ENCODE measurements at places on chromosomes 11 and 22.

DNA sequence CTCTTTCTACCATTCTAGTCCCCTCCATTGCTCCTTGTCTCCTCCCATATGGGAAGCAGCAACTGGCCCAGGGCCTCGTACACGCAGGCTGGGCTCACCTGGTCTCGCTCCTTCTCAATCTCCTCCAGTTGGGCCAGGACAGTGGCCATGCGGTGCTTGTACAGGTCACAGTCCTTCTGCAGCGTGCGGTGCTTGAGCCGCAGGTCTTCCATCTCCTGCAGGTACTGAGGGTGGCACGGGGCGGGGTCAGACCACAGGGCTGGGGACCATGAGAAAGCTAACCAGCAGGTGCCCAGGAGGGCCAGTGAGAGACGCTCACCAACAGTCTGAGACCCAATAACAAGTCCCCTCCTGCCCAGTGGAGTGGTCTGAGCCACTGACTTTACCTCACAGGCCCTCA lies 11.5 kb downstream of the CARD10 start:
- no peak for DNase-seq

GRCh38 chr11:111932611-111932950 lies 4.6 kb upstream of the DIXDC1 start:
- no peak for DNase-seq

GRCh38 chr11:11095831-11096723 lies 238.2 kb upstream of the ZBED5 start:
- DNase-seq: no peak

DNA sequence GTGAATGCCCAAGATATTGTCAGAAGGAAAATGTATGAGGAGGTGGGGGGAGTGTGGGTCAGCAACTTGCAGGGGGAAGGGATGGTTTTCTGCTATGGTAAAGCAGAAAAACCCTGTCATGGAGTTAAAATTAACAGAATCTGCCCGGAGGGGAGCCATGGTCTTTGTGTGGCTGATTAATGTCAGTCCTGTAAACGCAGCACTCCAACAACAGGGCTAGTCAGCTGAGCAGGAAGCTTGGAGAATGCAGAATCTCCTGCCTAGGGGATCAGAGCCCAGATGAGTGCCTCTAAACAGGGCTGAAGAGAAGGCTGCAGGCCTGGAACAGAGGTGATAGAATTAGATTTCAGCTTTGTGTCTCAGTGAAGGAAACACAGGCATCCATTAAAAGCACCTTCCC lies 140.9 kb upstream of the MTNR1B start:
- DNase-seq: no peak

- DNase-seq: no peak
Measured at GRCh38 chr22:37519268-37520195, at the start of gene CARD10. CARD10 (minus strand) TSS chr22:37519415; CDS start chr22:37519200, 215 bp downstream.

DNA sequence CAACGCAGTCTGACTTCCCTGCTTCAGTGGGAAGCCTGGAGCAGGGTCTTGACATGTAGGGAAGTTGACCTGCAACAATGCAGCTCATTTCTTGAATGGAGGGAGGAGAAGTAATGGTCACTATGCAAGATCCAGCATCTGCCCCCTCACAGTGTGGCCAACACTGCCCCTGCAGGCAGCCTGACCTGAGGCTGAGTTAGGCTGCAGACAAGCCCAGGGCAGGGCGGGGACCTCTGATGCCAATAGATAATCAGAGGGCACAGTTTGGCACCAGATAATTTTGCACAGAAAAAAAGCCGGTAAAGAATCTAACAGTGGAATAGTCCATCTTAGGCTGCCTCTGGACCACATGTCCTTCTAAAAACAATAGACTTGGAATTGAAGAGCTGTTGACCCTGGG lies 182.3 kb downstream of the DSCAML1 start:
- no peak for DNase-seq

DNA sequence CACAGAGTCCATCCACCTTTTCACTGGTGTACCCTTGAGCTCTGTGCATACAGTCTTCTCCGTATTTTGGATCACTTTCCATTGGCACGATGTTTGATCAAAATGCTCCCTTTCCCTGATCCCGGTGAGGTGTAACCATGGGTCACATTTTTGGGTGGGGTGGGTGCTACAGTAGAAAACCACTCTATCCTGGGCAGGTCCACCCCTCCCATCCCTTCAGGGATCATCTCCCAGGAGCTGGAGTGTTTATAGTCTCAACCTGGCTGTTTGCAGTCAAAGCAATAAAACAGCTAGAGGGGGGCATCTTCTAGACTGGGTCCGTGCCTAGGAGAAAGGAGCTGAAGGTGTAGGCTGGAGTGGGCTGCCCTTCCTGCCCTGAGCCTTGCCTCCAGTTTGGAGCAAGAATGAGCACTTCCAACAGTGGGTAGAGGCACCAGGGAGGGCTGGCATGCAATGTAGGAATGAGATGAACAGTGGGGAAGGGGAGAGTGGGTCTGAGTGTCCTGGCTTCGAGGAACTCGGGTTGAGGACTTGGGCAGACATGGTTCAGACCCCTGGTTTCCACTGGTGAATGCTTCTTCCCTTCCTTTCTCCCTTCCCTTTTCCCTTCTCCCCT lies 38.8 kb downstream of the RNF141 start:
- no peak for DNase-seq

- no peak for DNase-seq
Measured at GRCh38 chr11:80104191-80104590, 663.4 kb upstream of the TENM4 start.

DNA sequence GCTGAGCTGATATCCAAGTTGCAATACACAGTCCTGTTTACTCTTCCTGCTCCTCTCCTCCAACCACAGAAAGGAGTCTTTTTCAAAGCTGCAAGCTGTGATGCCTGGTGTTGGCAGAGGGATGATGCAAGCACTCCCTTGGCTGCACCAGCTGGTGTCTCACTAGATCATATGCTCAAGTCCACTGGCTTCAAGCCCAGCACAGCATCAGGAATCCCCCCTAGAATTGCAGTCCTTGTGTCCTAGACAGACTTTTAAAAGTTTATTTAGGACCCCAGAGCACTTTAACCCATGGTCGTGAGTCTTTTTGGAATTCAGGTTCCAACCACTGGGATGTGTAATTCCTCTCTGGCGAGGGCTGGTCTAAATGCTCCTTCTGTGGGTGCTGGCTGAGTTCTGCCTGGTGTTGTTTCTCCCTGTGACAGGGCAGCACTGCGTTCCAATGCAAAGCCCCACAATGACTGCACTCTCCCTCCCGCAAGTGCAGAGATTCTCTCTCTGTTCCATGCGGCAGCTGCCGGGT lies 1.9 kb upstream of the HEPN1 start:
- peak; percentile 64 for DNase-seq

GRCh38 chr11:66902486-66903177 lies 45.8 kb downstream of the LRFN4 start:
- peak; percentile 62 for DNase-seq

- no peak for DNase-seq
Measured at GRCh38 chr22:47051441-47052071, 289.1 kb downstream of the TBC1D22A start.

GRCh38 chr11:32870676-32871075 lies 21.9 kb upstream of the QSER1 start:
- no peak for DNase-seq

DNA sequence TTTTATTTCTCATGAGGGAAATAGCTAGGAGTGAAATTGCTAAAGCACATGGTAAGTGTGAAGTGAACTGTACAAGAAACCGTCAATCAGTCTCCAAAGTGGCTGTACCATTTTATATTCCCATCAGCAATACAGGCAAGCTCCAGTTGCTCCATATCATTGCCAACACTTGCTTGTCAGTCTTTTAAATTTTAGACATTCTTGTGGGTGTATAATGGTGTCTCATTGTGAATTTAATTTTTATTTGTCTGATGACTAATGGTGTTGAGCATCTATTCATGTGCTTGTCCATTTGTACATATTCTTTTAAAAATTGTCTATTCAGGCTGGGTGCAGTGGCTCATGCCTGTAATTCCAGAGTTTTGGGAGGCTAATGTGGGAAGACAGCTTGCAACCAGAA lies 34.1 kb upstream of the SMCO4 start:
- DNase-seq: no peak

DNA sequence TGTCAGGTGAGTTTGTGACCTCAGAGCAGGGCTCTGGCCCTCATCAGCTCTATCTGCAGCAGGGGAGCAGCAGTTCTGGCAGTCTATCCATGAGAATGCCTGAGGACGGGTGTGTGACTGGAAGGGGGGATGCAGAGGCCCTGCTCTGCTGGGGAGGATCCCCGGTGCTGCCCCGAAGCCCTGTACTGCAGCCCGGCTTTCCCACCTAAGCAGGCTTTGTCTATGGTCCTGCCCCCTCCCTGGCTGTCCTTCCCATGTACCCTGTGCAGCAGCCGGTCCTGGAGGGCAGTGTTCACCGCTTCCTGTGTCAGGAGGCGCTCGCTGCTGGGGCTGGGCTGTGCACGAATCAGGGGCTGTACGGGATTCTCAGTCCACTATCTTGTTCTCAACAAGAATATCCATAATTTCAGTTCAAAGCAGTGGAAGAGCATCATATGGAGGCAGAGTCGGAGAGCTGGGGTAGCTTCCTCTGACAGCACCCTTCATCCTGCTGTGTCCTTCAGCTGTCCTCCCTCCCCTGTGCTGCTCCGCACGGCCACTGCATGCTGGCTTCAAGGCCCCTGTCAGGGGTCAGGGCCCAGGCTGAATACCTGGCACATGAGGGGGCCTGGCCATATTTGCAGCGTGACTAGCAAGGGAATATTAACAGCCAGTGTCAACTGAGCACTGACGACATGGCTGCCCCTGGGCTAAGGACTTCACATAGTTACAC lies 125.2 kb downstream of the CTTN start:
- DNase-seq: peak; percentile 72

DNA sequence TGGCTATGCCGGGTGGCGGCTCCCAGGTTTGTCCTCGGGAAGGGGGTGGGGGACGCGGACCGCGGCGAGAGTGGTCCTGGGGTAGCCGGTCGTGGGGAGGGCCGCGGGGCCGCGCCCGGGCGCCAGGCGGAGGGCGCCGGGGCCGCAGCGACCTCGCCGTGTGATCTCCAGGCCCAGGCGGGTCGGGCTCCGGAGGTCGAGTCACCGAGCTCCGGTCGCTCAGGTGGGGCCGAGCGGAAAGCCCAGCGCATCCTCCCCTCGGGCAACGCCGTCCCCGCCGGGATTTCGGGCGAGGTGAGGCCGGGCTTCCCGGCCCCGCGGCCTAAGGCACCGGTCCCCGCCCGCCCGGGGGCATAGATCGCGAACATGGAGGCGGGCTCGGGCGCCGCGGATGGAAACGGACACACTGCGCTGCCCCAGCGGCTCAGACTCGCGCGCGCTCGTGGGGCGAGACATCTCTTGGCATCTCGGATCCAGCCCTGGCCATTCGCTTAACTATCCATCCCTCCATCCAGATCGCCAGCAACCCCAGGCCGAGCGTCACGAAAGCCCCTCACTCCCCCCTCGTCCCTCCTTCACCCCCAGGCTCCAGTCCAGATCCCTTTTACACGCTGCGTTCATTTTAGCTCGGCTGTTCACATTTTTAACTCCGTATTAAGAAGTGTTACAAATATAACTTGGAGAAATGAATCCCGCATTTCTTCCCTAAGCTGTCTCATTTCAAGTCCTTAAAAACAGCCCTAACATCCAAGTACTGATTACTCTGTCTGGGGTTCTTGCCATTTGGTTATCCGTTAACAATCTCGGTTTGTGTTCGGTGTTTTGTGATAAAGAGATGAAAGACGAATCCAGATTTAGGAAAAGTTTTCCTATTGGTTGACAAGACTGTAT lies 460 bp downstream of the ZC3H12C start:
- DNase-seq: peak; percentile 75

- peak; percentile 93 for DNase-seq
Measured at GRCh38 chr11:130002352-130002845, at the start of gene PRDM10. PRDM10 (minus strand) TSS chr11:130002835; CDS start chr11:129960964, 41,871 bp downstream.

DNA sequence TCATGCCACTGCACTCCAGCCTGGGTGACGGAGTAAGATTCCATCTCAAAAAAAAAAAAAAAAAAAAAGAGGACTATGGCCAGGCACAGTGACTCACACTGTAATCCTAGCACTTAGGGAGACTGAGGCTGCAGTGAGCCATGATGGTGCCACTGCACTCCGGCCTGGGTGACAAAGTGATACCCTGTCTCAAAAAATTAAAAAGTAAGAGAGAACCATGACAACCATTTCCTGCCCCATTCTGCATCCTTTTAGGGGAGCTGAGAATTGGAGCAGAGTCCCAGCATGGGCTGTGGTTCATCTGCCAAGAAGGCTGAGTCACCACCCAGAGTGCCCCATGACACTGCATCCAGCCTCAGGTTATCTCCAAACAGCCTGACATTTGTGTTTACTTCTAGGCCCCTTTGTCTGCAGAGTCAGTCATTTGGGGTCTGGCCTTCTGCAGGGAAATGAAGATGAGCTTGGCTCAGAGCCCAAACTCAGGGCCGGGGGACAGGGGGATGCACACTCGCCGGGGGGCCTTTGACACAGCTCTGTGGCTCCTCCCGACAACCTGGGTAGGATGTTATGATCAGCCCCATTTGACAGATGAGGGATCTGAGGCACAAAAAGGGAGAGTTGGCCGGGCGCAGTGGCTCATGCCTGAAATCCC lies 4.7 kb downstream of the CSDC2 start:
- DNase-seq: no peak

GRCh38 chr11:61787928-61788491 lies 4.4 kb downstream of the TMEM258 start:
- peak; percentile 55 for DNase-seq

DNA sequence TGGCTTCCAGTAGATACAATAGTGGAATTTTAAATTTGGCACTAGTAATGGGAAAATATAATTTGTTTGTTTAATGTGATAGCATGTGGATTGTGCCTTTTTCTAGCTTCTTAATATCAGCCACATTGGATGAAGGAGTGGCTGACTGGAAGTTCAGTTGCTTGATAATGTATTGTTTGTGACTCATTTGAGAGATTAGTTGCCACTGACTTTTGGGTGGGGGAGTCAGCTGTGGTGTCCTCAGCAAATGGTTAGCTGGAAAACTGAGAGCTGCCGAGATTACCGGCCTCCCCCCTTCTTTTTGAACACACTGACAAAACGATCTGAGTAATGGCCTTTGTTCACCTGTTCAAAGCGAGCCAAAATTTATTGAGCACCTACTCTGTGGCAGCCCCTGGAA lies 5.5 kb downstream of the JAM3 start:
- no peak for DNase-seq

DNA sequence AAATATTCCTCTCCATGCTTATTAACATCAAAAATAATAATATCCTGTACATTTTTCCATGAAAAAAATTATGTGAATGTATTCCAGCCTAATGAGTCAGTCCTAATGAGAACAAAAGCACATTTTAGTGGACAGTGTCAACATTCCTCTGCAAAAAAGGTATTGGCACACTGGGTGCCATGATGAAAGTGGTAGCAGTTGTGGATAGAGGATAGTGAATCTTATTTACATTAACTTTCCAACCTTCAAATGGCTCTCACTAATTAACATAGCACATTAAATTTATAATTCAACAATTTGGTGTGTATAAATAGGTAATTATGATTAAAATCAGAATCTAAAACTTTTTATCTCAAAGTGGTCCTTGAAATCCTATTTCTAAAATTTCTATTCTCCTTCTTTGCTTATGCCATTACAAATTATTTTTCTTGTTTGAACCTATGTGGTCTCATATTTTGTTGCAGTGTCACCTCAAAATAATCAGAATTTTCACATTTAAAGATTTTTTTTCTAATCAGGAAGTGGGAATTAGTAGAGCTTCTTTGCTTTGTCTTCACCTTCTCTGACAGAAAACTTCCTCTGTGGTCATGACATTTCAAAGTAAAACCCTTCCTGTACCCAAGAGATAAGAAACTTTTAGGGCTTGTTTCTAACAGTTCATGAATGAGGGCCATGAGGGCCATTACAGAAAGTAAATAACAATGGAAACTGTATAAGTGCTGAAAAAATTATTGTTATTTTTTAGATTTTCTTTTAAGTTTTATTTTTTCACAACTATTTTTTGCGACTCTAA lies 18.7 kb downstream of the SOX6 start:
- DNase-seq: no peak

Data from posterior cingulate gyrus (tissue), 11 donors.